ENCODE measurements at places on chromosomes 7 and 10.

- no peak for DNase-seq
Observed at GRCh38 chr10:7030134-7030855, 380.5 kb downstream of the SFMBT2 start.

- no peak for DNase-seq
Observed at GRCh38 chr7:157016024-157016351, 5.5 kb upstream of the MNX1 start.

DNA sequence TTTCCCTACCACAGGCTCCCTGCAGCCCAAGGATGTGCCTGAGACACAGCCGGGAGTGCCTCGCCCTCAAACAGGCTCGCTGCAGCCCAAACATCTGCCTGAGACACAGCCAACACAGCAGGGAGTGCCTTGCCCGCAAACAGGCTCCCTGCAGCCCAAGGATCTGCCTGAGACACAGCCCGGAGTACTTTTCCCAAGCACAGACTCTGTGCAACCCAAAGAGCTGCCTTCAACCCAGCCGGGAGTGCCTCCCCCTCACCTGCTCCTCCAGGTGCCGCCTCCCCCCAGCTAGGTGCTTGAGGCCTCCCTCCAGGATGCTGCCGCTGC lies 42.9 kb downstream of the ANTXRL start:
- DNase-seq: no peak

GRCh38 chr10:3729397-3729976 lies 55.5 kb downstream of the KLF6 start:
- no peak for DNase-seq

DNA sequence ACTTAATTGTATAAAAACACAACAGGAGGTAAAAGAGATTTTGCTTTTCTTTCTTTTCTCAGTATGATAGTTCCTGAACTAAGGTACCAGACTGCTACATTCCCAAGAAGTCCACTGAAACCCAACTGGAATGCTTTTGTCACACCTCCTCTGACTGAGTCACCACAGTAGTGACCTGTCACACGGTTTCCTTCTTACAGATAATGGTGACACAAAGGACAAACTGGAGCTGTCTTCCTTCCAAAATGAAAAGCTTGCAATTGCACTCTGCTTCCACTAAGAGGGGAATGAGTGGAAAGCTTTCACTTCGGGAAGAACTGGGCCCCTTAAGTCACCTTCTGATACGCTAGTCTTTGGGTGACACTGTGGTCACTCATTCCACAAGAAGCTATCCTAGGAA lies 122.2 kb downstream of the KMT2E start:
- no peak for DNase-seq

DNA sequence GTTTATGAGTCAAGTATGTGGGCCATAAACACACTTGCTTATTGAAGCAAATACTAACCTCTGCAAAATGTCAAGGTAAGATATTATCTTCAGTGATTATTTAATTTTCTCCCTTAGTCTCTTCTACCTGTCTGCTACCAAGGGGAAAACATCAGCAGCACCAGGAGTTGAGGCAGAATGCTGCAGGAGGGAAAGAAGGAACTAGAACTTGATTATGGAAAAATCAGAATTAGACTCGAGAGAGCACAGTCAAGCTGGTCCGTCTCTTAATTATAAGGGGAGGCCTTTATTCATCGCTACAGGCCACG lies 4.9 kb upstream of the ZFYVE27 start:
- no peak for DNase-seq

GRCh38 chr7:134766779-134767519 lies 12.5 kb upstream of the CALD1 start:
- no peak for DNase-seq

- DNase-seq: no peak
Observed at GRCh38 chr7:134908289-134908688, 78.0 kb upstream of the AGBL3 start.

DNA sequence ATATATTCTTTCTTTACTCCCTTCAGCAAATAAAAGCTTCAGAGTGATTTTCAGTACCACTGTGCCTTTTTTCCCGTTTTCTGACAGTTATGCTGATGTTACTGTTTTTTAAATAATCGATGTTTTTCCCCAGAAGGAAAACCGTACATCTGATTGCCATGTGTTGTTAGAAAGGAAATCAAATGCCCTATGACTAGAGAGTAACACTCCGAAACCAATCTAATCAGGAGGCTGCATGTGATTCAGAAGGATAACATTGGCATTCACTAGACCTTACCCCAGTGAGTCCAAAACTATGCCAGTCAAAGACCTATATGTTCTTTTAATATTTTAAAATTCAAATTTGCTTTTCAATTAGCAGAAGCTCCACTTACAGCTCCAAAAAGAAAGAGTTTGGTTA lies 116.3 kb downstream of the TMEM26 start:
- no peak for DNase-seq

DNA sequence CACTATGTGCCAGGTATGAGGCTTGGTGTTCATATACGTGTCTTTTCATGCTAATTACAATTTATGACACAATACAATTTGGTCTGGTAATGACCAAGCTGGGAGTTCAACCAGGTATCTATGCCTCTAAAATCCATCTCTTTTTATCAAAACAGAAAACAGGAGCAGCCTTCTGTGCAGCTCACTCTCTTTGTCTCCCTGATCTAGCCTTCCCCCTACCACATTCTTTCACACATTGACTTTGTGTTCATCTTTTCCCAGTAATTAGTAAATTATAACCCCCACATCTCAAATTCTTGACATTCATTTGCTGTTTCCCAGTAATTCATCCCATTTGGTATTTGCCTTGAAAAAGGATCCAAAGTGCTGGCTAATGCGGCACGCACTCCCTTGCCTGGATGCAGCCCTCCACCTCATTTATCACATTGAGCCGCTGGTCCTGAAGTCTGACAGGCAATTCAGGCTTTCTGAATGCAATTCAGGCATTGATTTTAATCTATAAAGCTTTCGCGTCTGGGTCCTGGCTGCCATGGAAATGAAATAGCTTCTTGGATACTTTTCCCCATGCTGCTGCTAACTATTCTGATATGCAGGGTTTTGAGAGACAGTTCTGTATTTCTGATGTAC lies 112.5 kb upstream of the ANKRD1 start:
- DNase-seq: no peak

DNA sequence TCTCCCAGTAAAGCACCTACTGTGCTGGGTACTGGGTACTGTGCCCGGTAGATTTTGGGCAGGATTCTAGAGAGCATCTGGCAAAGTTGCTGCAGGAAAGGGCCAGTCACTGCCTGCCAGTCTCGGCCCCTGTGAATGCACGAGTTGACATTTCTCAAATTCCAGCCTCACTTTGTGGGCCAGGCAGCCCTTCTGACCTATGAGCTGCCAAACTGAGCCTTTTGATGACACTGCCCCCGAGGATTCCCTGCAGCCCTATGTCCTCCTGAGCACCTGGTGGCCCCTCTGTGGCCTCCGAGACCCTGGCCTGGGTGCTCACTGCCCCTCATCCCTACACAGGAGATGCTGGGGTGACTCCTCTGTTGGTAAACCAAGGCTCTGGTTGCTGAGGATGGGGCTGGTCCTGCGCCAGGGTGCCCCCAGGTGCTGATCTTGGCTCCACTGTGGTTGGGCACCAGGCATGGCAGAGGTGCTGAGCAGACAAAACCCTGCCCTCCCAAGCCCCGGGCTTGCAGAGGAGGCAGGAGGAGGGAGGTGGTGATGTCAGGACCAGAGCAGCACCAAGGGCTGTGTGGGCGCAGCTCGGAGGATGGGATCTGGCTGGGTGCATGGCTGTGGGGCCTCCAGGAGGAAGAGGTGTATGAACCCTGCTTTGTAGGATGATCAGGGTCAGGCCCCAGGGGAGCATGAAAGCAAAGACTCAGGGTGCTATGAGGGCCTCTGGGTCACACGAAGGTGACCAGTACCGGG lies 16.2 kb downstream of the LHPP start:
- no peak for DNase-seq

- DNase-seq: no peak
Observed at GRCh38 chr10:112945811-112946210, 4.2 kb upstream of the TCF7L2 start.

GRCh38 chr7:6496842-6497636 lies 49.3 kb upstream of the DAGLB start:
- no peak for DNase-seq

DNA sequence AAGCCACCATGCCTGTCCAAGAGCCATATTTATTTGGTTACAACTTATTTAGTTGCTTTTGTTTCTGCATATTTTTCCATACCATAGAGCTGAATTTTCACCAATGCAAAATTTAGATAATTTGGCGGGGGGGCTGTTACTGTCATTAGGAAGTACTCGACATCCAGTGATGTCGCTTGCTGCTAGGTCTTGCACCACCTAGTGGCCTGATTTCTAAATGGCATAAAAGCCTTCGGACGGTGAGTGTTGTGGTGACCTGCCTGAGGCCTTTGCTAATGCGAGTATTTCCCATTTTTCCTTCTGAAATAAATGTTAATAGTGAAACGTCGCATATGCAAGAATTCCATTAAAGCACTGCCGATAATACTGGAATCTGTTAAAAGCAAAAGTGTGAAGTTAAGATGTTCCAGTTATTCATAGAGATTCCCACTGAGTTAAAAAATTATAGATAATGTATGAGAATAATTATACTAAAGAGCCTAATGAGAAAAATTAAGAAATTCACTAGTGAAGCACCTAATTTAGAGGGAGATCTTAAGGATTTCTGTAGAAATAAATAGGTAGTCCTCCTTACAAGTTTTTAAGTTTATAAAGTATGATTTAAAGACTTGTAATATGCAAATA lies 86.1 kb upstream of the DNAJB6 start:
- DNase-seq: no peak

GRCh38 chr10:62577666-62578291 lies 203.6 kb downstream of the ZNF365 start:
- DNase-seq: no peak

DNA sequence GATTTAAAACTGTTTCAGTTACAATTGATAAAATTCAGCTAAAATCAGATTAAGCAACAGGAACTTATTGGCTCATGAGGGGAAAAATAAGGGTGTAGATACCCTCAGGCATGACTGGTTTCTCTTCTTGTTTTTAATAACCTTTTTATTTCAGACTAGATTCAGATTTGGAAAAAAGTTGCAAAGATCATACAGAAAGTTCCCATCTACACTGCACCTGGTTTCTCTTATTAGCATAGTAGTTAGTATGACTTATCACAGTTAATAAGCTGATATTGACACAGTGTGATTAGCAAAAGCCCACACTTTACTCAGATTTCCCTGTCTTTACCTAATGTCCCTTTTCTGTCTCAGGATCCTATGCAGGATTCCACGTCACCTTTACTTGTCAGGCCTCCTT lies 53.3 kb downstream of the HTR5A start:
- no peak for DNase-seq

DNA sequence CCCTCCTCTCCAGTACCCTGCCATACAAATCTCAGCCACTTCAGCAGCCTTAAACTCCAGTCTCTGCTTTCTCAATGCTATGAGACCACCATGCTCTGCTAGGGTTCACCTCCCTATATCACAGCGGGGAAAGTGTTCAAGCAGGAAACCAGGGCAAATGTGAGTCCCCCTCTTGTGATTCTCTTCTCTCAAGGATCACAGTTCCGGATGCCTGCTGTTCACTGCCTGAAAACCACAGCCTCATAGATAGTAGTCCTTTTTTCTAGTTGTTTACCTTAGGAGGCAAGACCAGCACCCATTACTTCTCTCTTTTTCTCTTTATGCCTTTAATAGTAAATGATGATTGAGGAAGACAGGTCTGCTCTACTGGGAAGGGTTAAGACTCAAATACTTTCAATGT lies 100.8 kb downstream of the SGMS1 start:
- no peak for DNase-seq
